ENCODE measurements at places on chromosomes 4 and X.

GRCh38 chr4:142913034-142913433, 66.9 kb upstream of the INPP4B start:
- no peak for DNase-seq

- DNase-seq = no peak
Measured at GRCh38 chr4:88446124-88446523, 10.8 kb upstream of the HERC5 start.

GRCh38 chr4:1368421-1369090, 21.5 kb downstream of the UVSSA start:
- no peak for DNase-seq

GRCh38 chrX:39551762-39552161, 546.0 kb downstream of the BCOR start:
- DNase-seq = no peak

- no peak for DNase-seq
Measured at GRCh38 chr4:1380368-1381151, 25.7 kb downstream of the NKX1-1 start.

GRCh38 chrX:6983207-6983955, 164.1 kb upstream of the STS start:
- no peak for DNase-seq

DNA sequence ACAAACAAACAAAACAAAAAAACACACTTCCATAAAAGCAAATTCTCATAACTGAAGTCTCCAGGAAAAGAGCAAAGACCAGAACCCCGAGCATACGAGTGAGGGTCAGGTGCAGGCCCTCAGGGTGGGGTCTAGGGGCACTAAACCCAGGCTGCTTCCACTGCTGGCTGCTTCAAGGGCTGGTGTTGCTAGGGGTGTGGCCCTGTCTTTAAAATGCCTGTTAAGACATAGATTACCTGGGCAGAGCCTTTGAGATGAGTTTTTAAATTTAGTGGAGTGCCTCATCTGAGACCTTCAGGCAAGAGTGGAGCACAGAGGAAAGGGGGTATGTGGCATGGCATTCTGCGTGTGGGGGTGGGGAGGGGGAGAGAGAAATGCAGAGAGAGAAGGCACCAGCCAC, 87.0 kb downstream of the FHDC1 start:
- DNase-seq = no peak

DNA sequence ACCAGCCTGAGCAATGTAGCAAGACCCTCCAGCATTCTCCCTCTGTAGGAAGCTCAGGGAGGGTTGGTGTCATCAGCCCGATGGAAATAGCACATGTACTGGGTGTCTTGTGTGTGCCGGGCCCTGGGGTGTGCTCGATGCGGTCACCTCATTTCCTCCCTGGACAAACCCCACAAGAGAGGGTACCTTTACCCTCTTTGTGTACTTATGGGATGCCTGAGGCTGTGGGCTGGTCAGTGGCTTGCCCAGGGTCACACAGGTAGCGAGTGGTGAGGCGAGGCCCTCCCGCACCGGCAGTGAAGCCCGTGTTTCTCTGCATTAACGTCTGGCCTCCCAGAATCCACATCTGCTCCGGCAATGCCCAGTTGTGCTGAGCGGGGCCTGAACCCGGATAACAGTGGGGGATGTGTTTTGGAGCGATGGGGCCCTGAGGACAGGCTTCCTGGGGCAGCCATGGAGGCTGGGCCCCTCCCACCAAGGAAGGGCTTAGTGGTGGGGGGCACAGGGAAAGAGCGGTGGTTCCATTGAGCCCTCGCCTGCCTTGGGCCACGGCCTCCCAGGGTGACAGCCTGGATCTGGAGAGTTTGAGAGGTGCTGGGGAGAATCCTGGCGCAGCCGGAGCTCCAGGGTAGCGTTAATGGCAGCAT, 8.1 kb downstream of the PSAPL1 start:
- DNase-seq = no peak

- DNase-seq = no peak
Measured at GRCh38 chrX:724256-724655, 93.7 kb downstream of the SHOX start.

- no peak for DNase-seq
Measured at GRCh38 chr4:156290811-156291210, 337.1 kb upstream of the CTSO start.

DNA sequence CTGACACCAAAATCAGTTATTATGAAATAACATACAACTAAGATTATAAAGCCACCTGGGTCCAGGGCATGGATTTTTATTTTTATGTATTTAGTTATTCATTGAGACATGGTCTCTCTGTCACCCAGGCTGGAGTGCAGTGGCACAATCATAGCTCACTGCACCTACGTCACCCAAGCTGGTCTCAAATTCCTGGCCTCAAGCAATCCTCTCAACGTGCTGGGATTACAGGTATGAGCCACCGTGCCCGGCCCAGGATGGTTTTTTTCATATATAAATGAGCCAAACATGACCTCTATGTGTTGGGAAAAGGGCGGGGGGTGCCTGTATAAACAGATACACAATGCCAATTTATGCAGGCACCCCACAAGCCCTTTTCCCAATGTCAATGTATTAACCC, 24.6 kb downstream of the ZNF630 start:
- DNase-seq = no peak

DNA sequence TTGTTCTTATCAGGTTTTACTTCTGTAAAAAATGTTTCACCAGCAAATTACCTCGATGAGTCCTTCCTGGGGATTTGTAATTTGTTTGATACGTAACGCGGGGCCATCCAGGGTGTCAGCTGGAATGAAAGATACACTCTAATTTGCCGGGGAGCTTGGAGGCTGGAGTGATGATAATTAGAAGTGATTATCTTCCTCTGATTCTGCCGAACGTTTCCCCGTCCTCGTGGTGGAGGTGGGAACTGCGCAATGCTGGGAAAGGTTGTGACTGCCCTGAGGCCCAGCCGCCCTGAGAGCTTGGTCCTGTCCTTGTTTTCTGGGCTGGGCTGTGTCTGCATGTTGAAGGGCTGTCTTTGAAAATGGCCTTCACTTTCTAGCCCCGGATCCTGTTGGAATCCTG, 48.0 kb downstream of the SORCS2 start:
- DNase-seq = no peak

DNA sequence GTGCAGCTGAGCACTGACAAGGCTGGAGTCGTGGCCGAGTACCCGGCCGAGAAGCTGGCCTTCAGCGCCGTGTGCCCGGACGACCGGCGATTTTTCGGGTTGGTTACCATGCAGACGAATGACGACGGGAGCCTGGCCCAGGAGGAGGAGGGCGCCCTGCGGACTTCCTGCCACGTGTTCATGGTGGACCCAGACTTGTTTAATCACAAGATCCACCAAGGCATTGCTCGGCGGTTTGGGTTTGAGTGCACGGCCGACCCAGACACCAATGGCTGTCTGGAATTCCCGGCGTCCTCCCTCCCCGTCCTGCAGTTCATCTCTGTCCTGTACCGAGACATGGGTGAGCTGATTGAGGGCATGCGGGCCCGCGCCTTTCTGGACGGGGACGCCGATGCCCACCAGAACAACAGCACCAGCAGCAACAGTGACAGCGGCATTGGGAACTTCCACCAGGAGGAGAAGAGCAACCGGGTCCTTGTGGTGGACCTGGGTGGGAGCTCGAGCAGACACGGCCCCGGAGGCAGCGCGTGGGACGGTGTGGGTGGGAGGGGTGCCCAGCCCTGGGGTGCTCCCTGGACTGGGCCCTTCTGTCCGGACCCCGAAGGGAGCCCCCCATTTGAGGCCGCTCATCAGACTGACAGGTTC, 24.3 kb downstream of the RGS12 start:
- no peak for DNase-seq

DNA sequence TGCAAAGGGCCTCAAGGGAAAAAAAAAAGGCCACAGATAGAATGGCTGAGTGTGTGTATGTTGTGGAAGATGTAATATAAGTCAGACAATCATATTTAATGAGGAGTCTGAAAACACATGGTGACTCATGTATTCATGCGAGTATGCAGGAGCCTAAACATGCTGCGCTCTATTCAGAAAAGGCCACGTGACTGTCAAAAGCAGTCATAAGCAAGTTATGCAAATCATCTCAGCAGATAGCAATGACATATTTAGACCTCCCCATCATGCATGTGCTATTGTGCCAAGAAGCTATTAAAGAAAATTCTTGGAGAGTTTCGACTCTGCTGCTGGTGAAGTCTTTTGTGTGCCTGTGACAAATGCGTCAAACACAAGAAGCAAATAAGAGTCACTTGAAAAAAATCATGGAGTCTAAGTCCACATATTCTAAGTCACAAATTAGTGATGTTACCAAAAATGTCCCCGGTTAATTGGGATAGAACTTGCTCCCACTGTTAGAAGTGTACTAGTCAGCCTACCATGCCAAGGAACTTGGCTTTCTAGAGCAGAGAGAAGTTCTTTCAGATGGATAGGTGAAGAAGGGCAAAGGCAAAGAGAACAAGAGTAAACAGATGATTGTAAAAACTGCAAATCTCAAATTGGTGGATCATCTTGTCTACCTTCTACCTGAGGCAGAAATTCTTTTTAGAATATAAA, 5.0 kb downstream of the LNX1 start:
- DNase-seq = no peak

DNA sequence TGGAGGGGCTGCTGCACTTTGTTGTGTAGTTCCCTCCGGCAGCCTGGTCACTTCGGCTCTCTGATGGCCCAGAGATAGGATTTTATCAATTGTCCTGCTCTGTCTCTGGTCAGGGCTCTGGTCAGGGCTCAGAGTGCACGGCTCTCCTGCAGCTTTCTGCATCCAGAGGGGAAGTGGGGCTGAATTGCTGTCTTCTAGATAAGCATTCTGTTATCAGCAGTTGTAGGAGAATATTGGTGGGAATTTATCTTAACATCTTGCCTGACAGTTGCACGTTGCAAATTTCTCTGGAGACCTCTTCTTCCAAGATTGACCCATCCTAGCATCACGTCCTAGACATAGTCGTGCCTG, 62.8 kb downstream of the FAM193A start:
- DNase-seq = no peak

DNA sequence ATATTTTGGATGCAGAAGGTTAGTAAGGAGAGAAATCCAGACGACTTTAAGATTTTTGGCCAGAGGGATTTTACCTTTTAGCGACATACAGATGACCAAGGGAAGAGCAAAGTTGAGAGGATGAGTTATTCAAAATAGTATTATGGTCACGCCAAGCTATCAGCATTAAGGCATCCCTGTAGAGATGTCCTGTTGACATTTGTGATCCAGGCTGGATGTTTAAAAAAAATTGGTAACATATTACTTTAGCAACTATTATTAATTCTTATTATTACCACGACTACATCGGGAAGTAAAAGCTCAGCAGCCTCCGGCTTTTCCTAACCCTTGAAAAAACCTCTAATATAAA, 562 bp upstream of the OSTC start:
- no peak for DNase-seq

GRCh38 chr4:76984788-76985211, 35.2 kb downstream of the SEPTIN11 start:
- peak; percentile 21 for DNase-seq

DNA sequence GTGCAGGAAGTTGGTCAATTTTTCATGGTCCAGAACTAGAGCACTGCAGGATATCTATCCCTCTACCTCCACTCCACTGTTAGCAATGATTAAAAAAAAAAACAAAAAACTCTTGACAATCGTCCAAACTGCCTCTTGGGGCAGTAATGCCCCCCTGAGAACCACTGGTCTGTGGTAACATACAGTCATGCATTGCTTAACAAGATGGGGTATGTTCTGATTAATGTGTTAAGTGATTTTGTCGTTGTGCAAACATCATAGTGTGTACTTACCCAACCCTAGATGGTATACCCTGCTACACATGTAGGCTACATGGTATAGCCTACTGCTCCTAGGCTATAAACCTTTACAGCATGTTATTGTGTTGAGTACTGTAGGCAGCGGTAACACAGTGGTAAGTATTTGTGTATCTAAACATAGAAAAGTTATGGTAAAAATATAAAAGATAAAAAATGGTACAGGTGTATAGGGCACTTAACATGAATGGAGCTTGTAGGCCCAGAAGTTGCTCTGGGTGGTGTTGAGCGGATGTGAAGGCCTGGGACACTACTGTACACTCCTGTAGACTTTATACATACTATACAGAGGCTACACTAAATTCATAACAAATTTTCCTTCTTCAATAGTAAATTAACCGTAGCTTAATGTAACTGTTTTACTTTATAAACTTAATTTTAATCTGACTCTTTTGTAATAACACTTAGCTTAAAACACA, 34.1 kb downstream of the ART3 start:
- peak; percentile 27 for DNase-seq

GRCh38 chrX:78514852-78515251, 144.3 kb downstream of the RTL3 start:
- peak; percentile 63 for DNase-seq

- peak; percentile 97 for DNase-seq
Measured at GRCh38 chrX:129772796-129773431, 6.8 kb upstream of the SASH3 start.

DNA sequence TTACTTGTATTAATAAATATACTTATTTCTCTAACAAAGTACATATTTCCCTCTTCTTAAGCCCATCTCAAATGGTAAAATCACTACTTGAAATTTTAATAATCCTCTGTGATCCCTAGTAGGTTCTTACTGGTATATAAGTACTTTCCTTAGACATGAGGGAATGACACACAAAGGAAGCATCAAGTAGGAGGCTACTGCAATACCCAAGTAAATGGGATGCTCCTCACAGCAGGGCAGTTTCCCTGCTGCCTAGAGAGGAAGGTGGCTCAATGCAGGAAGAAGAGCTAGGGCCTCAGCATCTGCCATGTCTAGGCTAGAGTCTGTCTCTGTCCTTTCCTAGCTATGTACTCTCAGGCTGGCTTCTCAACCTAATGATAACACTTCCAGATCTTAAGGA, 122.1 kb upstream of the DIPK2B start:
- DNase-seq = no peak

DNA sequence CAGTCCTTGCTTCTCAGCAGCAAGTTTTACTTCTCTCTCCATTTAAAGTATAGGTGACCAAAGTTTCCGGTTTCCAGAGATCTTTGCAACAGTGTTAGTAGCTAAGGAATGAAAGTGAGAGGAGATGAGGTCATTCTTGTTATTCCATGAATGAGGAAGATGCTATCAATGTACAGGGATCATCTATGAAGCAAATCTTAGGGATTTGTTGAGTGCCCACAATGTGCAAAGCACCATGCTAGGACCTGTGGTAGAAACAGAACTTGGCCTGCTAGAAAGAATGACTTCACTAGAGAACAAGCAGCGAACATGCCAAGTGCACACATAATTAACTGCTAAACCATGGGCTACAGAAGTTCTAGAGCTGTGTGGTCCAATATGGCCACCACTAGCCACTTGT, 112.5 kb downstream of the MID1 start:
- no peak for DNase-seq

DNA sequence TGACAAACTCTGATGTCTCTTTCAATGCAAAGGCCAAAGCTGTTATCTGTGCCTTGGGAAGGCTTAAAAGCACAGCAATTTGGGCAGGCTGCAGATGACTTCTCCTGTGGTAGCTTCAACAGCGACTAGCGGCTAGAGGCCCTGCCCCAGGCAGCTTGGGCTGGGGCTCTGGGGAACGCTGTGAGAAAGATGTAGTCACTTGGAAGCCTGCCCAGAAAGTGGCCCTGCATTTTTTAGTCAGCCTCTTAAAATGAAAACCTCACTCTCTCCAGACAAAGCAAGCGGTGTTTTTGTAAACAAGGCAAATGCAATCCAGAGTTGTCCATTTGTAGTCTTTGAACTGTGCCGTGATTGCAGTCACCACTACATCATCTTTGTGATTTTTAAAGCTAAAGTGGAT, 27.5 kb downstream of the PCYT1B start:
- DNase-seq = no peak

- no peak for DNase-seq
Measured at GRCh38 chr4:111905511-111905910, 239.7 kb upstream of the FAM241A start.

GRCh38 chr4:95537863-95538488, 10.8 kb downstream of the UNC5C start:
- DNase-seq = no peak

All from MM.1S (cell line).